ENCODE measurements at places on chromosomes 1 and 21. TPM values are rescaled to one million over a fixed set of nuclear protein-coding genes. Genes with fewer than 3 reads are reported as not detected.

Gene FYB2
- not detected for total RNA-seq

Gene LGR6
- total RNA-seq: 0.58 TPM

Gene CTSS
- 92.9 TPM for total RNA-seq

Gene GGPS1
- 32.2 TPM for total RNA-seq

Gene SLC6A9
- total RNA-seq: 6.5 TPM

DNA sequence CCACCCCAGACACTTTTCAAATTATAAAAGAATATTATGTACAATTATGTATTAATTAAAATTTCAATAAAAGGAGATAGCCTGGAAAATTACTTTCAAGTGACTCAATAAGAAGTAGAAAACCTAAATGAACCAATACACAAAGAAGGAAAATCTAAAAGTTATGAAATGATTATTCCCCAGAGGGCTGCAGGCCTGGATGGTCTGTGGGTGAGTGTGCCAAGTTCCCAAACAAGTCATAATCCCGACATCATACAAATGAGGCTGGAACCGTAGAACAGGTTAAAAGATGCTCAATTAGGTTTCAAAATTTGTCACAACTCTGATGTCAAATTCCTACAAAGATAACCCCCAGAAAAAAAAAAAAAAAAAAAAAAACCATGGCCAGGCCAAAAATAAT is 12.7 kb downstream of the SPATC1L start:
- no peak for DNase-seq
- no peaks in the 10 kb centered on the region for H3K36me3 ChIP-seq
- H3K27ac ChIP-seq: no peak overlapping the region

GRCh38 chr1:6961905-6962477 is 176.7 kb downstream of the CAMTA1 start:
- no peak overlapping the region for H3K27ac ChIP-seq
- no peaks in the 10 kb centered on the region for H3K27me3 ChIP-seq
- no peaks in the 10 kb centered on the region for H3K36me3 ChIP-seq
- no peak for DNase-seq

- H3K36me3 ChIP-seq: no peaks in the 10 kb centered on the region
- no peaks in the 10 kb centered on the region for H3K4me1 ChIP-seq
- no peak overlapping the region for H3K4me3 ChIP-seq
- no peak overlapping the region for H3K27ac ChIP-seq
- H3K27me3 ChIP-seq: no peaks in the 10 kb centered on the region
Measured at GRCh38 chr21:33622253-33622652, 19.3 kb downstream of the CRYZL1 start.

- H3K27ac ChIP-seq: no peak overlapping the region
- no peak overlapping the region for H3K4me3 ChIP-seq
- peaks cover 2% of the 10 kb centered on the region for H3K27me3 ChIP-seq
Measured at GRCh38 chr1:28143496-28144202, 32.8 kb downstream of the PTAFR start.

- no peak overlapping the region for H3K4me3 ChIP-seq
- no peak overlapping the region for H3K27ac ChIP-seq
- no peaks in the 10 kb centered on the region for H3K27me3 ChIP-seq
- H3K36me3 ChIP-seq: no peaks in the 10 kb centered on the region
- H3K4me1 ChIP-seq: no peaks in the 10 kb centered on the region
- DNase-seq: no peak
Measured at GRCh38 chr1:14725695-14726094, 127.2 kb downstream of the KAZN start.

DNA sequence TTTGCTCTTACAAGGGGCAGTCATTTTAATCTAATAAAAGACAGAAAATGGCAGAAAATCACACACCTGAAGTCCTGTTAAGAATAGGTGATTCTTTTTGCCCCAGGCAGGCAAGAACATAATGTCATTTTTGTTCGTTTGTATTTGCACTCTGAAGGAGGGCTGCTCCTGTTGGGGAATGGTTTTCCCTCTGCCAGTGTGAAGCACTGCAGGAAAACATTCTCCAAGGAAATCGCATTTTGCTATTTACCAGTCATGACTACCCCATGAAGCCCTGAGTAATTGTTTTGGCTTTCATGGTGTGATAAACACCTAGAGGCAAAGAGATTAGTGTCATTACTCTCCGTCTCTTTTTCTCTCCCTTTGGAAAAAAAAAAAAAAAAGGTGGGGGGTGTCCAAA is 345.5 kb downstream of the NTNG1 start:
- no peak for DNase-seq
- no peak overlapping the region for H3K27ac ChIP-seq
- no peaks in the 10 kb centered on the region for H3K4me1 ChIP-seq
- H3K36me3 ChIP-seq: no peaks in the 10 kb centered on the region
- no peaks in the 10 kb centered on the region for H3K27me3 ChIP-seq
- no peak overlapping the region for H3K4me3 ChIP-seq

- no peaks in the 10 kb centered on the region for H3K27me3 ChIP-seq
- no peak for DNase-seq
- H3K36me3 ChIP-seq: no peaks in the 10 kb centered on the region
Measured at GRCh38 chr1:221912230-221912629, 170.3 kb upstream of the DUSP10 start.

GRCh38 chr1:34970220-34970735 is 14.9 kb downstream of the TMEM35B start:
- H3K27ac ChIP-seq: no peak overlapping the region
- H3K4me3 ChIP-seq: no peak overlapping the region
- peaks cover 2% of the 10 kb centered on the region for H3K27me3 ChIP-seq
- peaks cover under 1% of the 10 kb centered on the region for H3K36me3 ChIP-seq
- peaks cover 15% of the 10 kb centered on the region for H3K4me1 ChIP-seq
- no peak for DNase-seq

DNA sequence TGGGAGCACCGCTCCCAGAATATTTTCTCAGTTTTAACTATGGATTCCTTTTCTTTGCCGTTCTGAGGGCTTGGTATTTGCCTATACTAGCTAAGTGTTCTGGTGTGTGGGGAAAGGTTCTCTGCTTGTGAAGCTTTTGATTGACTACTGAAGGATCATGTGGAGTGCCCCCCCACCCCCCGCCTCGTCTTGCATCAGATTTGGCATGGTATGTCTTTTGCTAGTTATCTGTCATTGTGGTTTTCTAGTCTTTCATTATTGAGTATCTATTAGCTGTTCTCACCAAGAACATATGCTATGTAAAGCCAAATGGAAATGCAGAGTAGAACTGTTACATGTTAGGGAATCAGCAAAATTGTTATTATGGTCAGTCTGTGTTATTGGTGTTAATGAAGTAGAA is 58.3 kb downstream of the MACF1 start:
- peaks cover 13% of the 10 kb centered on the region for H3K4me1 ChIP-seq
- H3K27ac ChIP-seq: no peak overlapping the region
- H3K4me3 ChIP-seq: no peak overlapping the region
- H3K36me3 ChIP-seq: peaks cover 4% of the 10 kb centered on the region
- DNase-seq: no peak

Measured in T-cell (primary cell).